ENCODE measurements at places on chromosomes 7 and 10.

- no peak for DNase-seq
These were observed 44.8 kb upstream of the DMBT1 start for GRCh38 chr10:122515588-122516231.

- DNase-seq = no peak
These were observed 79.2 kb downstream of the CCNY start for GRCh38 chr10:35415505-35415904.

DNA sequence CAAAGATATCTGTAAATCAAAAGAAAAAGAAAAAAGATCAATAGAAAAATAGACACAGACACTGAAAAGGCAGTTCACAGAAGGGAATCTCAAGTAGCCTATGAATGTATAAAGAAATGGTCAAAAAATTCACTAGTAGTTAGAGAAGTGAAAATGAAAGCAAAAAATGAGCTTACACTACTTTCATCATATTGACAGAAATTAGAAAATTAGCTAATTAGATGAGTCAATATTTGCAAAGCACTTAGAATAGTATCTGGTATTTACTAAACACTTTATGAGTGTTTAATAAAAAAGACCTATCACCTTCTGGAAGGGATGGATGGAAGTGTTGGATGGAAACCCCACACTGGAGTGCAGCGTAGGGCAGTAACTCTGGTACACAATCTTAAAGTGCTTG lies 1.7 kb upstream of the CFAP58 start:
- DNase-seq = no peak

- DNase-seq = no peak
These were observed 23.0 kb upstream of the ZRANB1 start for GRCh38 chr10:124918906-124919305.

DNA sequence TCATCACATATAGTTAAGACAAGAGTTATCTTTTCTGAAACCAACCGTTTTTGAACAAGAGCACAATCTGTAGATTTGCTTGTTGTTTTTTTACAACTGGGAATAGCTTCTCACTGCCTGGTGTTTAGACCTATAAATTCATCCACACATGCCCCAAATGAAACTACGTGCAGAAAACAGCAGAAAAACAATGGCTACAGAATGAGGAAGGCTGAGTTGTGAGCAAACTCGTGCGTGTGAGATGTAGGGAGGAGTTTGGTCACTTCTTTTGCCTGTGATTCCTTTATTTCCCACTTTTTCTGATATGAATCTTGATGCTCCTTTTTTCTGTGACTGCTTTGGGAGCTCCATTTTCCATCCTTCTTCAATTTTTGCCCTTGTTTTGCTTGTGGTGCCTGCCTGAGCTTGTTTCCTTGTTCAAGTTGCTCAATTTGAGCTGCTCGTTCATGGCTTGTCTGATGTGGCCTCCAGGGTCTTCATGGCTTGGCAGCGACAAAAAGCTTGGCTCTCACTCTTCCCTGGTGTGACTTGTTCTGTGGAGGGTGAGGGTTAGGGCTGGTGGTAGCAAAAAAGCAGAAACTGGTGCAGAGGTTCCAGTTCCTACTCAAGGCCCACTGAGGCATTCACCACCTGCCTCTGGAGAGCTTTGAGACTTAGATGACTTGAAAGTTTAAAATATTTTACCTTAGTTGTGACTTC lies 76.9 kb downstream of the ZNF365 start:
- no peak for DNase-seq

DNA sequence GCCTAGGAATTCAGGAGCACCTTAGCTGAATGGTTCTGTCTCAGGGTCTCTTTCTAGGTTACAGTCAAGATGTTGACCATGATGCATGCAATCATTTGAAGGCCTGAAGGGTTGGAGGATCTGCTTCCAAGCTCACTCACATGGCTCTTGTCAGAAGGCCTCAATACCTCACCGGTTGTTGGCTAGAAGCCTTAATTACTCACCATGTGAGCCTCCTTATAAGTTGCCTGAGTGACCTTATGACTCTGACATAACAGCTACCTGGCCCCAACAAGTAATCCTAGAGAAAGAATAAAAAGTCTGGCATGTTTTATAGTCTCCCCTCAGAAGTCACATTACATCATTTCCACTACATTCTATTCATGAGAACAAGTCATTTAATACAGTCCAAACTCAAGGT lies 3.4 kb upstream of the C1GALT1 start:
- DNase-seq = no peak

DNA sequence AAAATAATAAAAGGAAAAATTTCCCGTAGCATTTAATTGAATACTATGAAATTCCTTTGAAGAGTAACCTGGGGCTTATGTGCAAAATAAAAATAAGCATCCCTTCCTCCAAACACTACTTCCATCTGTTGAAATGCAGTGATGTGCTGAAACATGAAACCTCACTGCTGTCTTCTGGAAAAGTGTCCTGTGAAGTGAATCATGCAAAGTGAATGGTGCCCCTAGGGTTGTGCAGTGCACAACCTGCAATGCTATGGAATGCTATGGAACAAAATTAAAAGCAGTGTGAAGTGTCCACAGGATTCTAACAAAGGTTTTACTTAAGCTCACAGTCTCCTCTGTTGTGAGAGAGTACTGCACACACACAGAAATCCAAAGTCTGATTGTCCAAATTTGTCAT lies 480.9 kb downstream of the ETV1 start:
- DNase-seq = no peak

DNA sequence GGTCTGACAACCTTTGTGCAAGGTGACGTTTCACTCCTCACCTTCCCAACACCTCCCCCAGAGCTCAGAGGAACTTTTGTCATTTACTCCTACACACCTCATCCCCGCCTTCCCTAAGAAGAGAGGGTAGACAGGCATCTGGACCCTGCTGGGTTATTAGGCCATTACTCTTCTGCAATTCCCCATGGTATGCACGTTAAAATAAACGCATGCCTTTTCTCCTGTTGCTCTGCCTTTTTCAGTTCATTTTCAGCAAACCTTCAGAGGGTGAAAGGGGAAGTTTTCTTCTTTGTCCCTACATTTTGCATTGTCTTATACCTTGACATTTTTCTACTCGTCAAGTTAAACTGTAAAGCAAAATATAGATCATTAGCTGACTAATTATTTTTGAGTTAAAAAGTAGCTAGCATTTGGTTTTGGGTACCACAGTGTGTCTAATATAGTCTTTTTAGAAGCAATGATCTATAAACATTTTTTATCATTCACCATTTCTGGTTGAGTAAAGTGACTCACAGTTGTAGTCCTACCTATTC lies 10.5 kb upstream of the EDRF1 start:
- no peak for DNase-seq

GRCh38 chr7:117659531-117660011 lies 179.7 kb downstream of the CFTR start:
- no peak for DNase-seq

DNA sequence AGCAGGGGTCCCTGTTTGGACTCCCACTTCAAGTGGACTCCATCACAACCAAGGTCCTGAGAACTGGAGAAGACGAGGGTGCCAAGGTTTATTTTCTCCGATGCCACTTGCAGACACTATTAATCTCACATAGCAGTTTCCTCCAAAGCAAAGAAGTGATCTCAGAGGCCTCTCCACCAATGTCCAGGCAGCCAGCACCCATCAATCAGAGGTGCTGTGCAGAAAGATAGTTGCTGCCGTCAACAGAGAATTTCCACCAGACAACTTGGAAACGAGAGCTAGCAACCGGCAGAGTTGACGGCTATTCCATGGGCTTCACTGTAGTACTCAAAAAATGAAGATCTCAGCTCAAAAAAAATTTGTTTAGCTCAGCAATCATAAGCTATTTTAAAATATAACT lies 438.6 kb upstream of the PFKP start:
- no peak for DNase-seq

DNA sequence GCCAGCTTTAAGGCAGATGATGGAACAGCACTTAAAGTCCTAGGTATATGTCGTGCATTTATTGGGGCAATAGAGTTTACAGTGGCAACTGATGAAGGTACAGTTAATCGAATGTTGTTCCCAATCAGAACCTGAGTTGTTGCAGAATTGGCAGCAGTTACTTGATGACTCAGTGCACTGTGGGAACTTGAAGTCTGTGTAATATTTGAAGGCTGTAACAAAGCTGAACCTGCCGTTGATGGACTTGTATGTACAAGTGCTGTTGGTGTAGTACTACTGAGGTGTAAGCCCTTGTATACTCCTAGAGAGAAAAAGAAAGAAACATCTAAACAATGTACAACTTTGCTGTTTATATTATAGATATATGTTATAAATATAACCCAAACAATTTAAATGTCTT lies 75.3 kb downstream of the EPC1 start:
- DNase-seq = no peak

GRCh38 chr7:26696161-26696560 lies 168.2 kb downstream of the SKAP2 start:
- no peak for DNase-seq

- DNase-seq = no peak
These were observed 135.2 kb downstream of the ADCY1 start for GRCh38 chr7:45709168-45710042.

- no peak for DNase-seq
These were observed 163.6 kb downstream of the CDK14 start for GRCh38 chr7:90759710-90760109.

GRCh38 chr10:3427347-3427746 lies 254.8 kb upstream of the PITRM1 start:
- no peak for DNase-seq

DNA sequence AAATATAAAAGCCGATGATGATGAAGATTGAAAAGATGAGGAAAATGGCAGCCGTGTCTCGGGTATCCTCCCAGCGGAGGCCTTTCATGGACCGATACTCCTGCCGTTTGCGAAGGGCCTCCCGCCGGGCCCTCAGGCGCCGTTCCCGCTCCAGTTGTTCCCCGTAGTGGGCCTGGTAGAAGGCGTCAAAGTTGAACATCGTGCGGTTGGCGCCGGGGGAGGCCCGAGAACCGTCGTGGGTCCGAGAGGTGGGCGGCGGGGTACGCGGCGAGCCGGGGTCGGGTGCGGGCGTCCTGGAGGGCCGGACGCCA lies 553 bp downstream of the DNAJC30 start:
- DNase-seq = no peak

- DNase-seq = no peak
These were observed 173.4 kb downstream of the FAM107B start for GRCh38 chr10:14601326-14601725.

DNA sequence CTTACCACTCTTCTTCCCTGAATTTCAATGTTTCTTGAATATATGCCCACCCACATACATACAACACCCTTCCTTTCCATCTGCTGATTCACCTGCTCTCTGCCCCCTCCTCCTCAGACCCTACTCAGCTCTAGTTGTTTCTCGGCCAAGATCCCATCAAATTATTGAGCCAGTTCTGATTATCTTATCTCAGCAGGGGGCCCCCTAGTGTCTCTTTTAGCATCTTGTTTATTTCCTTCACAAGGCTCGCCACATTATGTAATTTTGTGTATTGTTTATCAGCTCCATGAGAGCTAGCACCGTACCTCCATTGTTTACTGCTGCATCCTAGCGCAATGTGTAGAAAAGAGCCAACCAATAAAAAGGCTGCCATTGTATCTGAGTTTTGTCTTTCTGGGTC lies 71.9 kb downstream of the FAM13C start:
- DNase-seq = no peak

DNA sequence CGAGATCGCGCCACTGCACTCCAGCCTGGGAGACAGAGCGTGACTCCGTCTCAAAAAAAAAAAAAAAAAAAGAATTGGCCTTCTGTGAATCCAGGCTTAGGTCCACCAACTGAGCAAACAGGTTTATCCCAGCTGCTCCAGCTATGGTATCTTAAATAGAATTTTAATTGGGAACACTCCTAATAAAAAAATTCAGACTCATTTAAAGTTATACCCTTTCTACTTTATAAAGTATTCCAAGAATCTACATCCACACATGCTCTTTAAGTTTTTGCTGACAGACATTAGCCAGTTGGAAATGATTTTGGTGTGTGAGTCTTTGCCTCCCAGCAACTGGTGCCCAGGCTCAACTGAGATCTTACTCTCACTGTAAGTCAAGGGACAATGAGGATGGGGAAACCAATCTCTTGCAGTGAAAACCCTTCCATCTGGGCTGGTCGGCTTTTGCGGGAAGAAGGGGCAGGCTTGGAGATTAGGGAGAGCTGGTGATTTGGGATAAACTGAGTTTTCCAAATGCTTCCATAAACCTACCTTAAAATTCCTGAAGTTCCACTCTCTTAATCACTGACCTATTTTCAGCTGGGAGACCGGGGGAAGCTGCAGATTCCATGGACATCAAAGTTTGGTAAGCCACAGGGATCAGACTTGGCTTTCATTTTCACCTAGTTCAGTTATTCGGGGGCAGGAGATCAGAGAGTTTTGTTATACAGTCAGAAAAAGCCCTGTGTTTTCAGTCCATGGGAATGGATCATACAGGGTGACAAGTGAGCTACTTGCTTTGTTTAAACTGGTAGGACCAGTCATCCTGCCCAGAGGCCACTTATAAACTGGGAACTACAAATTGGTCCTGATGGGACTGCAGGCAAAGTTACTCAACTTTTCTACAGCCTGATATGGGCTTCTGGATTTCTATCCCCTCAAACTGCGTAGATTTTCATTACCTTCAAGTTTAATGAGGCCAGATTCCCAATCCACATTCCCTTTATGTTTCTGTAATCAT lies 89.3 kb upstream of the ZNF746 start:
- no peak for DNase-seq

DNA sequence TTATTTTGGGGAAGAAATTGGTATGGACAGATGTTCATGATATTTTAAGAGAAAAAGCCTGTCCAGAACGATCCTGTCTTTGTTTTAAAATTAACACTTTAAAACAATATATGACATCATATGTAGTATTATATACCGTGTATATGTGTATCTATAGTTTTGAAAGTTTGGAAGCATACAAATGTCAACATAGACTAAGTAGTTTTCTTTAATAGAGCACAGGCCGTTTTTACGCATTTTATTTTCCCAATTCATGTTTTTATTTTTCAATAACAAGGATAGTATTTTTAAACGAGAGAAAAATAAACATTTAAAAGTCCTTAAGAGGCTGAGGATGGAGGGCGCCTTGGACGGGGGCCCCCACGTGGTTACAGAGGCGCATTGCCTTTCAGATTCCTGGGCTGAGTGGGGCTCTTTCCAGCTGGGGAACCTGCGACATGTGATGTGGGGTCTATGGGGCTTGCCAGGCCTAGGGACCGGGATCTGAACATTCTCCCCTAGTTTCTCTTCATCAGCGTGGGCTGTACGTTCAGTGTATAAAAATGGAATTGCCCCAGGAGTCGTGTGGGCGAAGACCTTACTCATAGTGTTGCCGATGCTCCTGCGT lies 127.8 kb upstream of the ZNF746 start:
- DNase-seq = peak; percentile 6

DNA sequence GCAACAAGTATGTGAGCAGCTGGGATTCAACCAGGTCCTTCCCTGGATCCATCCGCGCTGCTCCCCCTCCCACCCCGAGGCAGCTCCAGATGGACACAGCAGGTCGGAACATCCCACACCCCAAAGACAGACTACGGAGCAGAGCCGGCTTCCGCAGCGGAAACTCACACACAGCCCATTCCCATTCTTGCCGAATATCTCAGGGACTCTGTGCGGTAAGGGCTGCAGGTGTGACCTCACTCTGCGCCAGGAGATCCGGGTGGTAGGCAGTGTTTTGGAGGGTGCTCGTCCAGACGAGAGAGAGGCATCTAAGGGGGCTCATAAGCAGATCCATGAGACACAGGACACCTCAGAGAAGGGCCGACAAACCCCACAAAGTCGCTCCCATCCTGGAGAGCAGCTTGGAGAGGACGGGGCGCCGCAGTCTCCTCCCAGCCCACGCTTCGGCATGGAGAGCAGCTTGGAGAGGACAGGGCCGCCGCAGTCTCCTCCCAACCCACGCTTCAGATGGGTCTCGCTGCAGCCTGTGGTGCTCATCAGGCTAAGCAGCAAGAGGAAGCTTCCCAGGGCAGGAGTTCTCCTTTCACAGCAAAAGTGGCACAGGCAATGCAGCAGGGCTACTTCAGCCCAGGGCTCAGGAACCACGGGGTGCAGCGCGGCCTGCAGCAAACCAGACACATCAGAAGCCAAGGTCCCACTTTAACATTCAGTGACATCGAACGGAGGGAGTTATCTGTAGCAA lies 179.9 kb downstream of the DIP2C start:
- DNase-seq = no peak
